ENCODE measurements at places on chromosomes 7 and 10.

- DNase-seq = no peak
Measured at GRCh38 chr7:11616466-11616865, 215.5 kb downstream of the THSD7A start.

- DNase-seq = no peak
Measured at GRCh38 chr7:91299952-91300775, 35.9 kb downstream of the FZD1 start.

GRCh38 chr7:45682836-45683555, 108.8 kb downstream of the ADCY1 start:
- no peak for DNase-seq

GRCh38 chr7:108093341-108093740, 36.8 kb downstream of the LAMB4 start:
- DNase-seq = no peak

DNA sequence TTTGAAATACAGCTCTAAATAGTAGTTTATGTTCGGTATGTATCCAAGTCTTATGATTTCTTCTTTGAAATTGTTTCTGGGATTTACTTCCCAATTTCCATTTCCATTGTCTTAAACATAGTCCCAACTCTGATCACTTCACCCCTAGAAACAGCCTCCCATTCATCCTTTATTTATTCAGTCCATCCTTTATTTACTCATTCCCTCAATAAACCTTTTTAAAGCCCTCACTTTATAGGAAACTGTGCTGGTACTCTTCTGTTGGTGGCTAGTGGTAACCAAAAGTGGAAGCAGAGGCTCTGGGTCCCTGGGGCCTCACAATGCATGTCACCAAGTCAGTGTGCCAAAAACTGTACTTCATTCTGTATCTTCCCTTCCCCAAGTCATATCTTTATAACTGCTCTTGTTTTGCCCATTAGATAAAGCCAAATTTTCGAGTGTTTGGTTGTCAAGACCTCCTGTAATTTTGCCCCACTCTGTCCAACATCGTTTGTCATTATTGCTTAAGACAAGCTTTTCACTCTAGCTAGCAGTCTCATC, 3.9 kb upstream of the EPC1 start:
- DNase-seq = no peak

DNA sequence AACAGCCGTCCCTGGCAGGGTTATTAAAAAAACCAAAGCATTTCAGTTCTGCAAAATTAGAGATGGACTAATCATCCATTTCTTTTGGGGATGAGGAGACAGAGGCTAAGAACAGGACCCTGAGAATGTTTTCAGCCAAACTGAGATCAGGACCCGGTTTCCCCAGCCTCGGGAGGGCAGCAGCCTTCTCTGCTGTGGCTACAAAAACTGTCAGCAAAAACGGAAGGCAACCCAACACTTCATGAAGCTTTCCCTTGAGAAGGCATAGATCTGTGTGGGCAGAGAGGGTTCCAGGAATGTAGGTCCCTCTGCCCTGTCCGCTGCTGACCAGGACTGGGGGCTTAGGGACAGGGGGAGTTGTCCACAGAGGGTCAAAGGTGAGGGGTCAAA, 313.5 kb downstream of the TCERG1L start:
- no peak for DNase-seq

- no peak for DNase-seq
Measured at GRCh38 chr10:22631646-22632278, 82.6 kb downstream of the PIP4K2A start.

DNA sequence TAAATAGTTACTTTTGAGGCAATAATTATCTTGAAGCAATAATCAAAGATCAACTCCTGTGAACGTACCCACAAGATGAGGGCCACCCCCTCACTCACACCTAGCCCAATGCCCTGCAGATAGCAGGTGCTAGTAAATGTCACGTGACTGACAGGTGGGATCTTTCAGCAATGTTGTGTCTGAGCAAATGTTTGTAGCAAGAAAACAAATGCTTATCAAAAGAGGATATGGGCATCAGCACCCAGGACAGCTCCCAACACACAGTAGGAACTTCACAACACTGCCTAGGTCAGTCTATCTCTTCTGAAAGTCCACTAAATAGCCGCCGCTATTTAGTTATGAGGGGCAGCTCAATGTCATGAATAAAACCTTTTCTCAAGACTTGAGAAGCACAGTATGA, 120.8 kb upstream of the PDLIM1 start:
- no peak for DNase-seq

DNA sequence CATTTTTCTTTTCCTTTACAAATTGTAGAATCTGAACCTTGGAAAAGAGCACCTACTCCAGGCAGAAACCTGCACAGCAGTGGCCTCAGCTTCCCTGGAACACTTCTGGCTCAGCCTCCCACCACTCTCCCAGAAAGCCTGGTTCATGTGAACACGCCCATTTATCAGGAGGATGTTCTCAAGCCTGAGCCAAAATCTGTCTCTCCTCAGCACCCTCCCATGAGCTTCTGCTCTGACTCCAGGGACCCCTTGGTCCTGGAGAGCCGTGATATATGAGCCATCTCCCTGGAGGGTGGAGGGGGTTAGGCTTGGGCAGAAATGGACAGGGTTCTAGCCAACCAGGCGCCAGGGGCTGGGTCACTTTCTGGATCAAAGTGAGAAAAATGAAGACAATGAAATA, 10.1 kb downstream of the GDF2 start:
- DNase-seq = no peak

- DNase-seq = no peak
Measured at GRCh38 chr10:60903096-60903495, 40.9 kb downstream of the RHOBTB1 start.
